Smooth muscle cell of trachea (primary cell): ENCODE measurements at places on chromosomes 12 and 14. TPM values are rescaled to one million over a fixed set of nuclear protein-coding genes. Genes with fewer than 3 reads are reported as not detected.

The PRPH gene
- 0.66 and 2.6 TPM in 2 replicates for total RNA-seq

The KRT83 gene
- not detected in 2 replicates for total RNA-seq

The ADCY4 gene
- total RNA-seq = 9.6 and 11.7 TPM in 2 replicates

The TCL1B gene
- total RNA-seq = not detected in 2 replicates

The PRICKLE1 gene
- 3.6 and 8.1 TPM in 2 replicates for total RNA-seq

The GPX2 gene
- not detected in 2 replicates for total RNA-seq

The CKAP4 gene
- 204 and 282 TPM in 2 replicates for total RNA-seq

The BCL11B gene
- total RNA-seq = under 0.01 TPM in 1 of 2 replicates, not detected in the other

The VRK1 gene
- total RNA-seq = 18.2 and 38.4 TPM in 2 replicates
